Naive thymus-derived CD8-positive, alpha-beta T cell (primary cell): ENCODE measurements at places on chromosomes 11 and 22.
A peak's percentile ranks its signal among the peaks of the same experiment; 100 is the strongest.

DNA sequence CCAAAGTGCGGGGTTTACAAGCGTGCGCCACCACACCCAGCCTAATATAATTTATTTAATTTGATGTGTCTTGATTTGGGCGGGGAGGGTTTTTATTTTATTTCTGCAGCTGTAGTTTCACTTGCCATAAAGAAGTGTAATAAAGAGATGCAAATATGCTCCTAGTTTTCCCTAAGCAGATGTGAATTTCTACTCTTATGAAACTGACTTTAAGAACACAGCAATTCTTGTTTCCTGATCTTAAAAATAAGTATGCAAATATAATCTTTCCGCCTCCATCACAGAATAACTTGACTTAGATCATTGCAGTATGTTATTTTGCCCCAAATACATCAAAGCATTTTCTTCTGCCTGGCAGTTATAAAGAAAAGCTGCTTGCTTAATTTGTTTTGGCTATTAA lies 4.4 kb downstream of the SPCS2 start:
- DNase-seq: no peak

- DNase-seq: no peak
Measured at GRCh38 chr11:14304601-14305000, 54.4 kb downstream of the RRAS2 start.

GRCh38 chr11:17066691-17067090 lies 10.8 kb downstream of the RPS13 start:
- DNase-seq: no peak

DNA sequence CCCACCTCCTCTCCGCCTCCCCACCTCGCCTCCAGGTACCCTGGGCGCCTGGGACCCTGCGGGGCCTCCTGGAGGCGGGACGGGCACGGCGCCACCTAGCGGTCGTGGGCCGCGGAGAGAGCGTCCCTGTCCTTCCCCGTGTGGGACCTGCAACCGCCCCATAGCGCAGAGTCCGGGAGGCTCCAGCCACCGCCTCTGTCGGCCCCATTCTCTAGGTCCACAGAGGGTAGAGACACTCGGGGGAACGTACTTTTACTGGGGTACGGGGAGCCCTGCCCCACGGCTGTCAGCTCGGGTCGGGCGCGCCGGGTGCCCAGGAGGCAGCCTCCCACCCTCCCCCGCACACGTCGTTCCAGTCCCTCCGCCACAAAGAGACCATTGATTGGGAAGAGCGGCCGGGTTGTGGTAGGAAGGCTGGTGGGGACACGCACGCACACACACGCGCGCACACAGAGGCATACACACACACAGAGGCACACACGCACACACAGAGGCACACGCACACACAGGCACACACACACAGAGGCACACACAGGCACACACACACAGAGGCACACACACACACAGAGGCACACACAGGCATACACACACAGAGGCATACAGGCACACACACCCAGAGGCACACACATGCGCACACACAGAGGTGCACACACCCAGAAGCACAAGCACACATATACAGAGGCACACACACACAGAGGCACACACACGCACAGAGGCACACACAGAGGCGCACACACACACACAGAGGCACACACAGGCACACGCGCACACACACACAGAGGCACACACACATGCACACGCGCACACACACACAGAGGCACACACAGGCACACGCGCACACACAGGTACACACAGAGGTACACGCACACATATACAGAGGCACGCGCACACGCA lies 12.6 kb upstream of the NECTIN1 start:
- peak; percentile 64 for DNase-seq

DNA sequence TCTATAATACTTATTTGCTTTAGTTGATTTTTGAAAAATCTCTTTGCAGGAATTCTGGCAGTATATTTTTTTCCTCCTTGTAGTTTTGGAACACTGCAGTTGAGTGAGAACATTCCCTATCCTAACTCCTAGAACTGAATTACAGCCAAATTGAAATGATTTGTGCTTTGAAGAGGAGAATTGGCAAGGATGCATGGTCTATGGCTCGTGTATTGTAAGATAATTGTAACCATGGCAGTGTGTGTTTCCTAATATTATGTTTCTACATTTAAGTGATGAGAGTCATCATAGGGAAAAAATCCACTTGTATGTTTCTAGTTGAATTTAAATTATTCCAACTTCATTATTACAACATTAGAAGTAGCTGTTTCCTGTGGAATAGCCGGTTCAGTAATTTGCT lies 80.9 kb upstream of the MYO18B start:
- no peak for DNase-seq

- DNase-seq: no peak
Measured at GRCh38 chr11:110093407-110094297, 460 bp downstream of the ZC3H12C start.

- no peak for DNase-seq
Measured at GRCh38 chr11:91871791-91872190, 352.8 kb upstream of the FAT3 start.

DNA sequence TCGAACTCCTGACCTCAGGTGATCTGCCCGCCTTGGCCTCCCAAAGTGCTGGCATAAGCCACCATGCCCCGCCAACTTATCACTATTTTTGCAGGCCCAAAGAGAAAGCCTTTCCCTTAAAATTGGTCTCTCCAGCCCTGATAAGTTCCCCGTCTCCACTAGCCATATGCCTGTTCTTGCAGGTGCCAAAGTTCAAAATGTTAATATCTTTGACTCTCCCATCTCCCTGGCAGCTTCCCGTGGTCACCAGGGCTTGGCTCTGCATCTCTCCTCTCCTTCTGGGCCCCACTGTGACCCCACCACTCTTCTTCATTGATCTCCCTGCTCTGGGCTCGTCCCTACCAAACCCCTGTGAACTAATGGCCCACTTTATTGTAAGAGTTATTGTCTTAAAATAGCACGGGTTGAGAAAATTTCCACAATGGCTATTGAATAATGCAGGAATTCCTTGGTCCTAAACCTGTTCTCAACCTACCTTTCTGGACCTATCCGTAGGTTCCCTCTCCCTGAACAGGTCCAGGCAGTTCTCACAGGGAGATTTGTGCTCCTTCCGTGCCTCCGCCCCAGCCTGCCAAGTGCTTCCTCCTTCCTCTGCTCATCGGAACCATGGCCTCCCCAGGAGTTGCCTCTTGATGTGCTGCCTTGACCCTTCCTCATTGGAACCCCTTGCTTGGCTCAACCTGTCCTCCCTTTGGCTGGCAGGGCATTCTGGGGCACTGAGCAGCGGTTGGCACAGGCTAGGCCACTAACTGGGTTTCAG lies 147.5 kb downstream of the DSCAML1 start:
- no peak for DNase-seq

DNA sequence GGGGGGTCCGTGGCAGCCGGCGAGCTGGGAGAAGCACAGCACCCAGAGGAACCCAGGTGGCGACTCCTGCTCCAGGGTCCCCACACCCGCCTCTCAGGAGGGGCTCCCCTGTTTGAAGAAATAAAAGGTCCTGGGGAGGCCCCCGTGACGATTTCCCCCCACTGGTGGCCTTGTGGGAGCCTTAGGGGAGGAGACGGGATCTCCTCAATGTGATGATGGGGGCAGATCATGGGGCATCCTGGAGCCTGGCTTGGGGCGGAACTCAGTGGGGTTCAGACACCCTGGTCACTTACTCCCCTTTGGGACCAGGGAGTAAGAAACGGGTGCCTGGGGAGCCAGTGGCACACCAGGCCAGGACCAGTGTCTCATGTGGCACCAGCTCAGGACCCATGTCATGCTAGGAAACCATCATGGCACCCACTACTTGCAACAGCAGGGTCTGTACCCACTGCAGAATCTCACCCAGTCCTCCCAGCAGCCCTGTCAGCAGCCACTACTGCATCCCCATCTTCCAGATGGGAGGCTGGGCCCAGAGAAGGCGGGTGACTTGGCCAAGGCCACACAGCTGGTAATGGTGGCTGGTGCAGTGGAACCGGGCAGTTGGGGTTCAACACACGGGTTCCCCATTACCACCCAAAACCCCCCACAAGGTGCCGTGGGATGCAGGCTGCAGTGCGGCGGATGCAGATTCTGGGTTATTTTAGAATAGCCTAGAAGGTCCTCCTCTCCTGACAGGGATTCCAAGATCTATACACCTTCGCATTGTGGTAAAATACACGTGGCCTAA lies 130.7 kb downstream of the CTTN start:
- DNase-seq: no peak

DNA sequence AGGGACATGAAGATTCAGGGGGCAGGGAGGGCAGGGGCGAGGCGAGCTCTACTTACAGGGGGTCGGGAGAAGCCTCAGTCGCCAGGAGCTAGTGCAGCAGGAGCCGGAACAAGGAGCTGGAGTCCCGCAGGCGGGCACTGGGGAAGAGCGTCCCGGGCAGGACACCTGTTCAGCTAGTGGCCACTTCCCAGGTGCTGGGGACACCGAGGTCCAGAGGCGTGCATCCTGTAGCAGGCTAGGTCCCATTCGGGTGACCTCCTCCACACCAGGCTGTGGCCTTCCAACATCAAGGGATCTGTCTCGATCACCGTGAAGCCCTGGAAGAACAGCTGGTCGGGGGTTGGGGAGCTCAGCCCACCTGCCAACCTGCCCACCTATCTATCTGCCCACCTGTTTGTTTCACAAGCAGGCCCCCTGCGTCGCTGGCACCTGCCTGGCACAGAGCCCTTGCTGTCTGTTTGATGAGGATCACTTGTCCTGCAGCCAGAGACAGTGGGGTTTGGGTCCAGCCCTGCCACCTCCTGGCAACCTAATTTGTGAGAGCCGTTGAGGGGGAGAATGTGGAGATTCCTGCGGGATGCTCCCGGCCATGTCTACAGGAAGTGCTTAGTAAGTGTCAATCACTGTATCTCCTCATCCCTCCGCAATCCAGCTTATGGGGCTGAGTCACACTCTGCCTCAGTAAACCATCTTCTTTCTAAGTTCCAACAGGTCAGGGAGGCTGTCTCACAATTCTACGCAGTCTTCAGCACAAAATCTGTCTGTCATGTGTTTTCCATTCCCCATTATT lies 940.9 kb downstream of the BRD1 start:
- DNase-seq: no peak

DNA sequence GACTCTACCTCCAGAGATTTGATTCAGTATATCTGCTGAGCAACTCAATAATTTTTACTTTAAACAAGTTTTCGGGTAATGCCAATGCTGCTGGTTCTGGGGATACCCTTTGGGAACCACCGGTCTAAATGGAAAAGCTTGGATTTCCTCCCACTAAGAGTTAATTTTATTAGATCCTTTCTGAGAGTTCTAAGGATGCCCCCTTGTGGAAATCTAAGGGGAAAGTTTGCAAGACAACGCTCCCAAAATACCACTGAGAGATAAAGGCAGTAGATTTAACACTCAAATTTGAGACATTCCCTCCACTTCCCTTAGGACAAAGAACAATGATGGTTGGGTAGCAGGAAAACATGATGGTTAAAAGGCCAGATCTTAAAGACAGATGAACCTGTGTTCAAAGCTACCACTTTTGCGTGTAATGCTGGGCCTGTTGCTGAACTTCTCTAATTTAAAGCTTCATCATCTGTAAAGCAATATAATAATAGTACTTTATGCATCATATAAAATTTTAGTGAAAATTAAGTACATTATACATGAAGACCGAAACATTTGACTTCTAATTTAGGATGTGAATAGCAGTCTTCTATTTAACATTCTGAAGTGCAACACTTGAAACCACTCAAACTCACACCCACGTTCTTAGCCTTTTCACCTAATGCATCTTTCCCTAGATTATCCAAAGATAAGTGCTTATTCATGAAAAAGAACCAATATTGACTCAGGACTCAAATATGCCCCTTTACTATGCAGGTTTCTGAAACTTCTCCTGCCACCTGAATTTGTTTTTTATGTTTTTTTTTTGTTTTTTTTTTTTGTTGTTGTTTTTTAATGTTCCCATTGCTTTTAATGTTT lies 110.1 kb upstream of the LUZP2 start:
- no peak for DNase-seq

DNA sequence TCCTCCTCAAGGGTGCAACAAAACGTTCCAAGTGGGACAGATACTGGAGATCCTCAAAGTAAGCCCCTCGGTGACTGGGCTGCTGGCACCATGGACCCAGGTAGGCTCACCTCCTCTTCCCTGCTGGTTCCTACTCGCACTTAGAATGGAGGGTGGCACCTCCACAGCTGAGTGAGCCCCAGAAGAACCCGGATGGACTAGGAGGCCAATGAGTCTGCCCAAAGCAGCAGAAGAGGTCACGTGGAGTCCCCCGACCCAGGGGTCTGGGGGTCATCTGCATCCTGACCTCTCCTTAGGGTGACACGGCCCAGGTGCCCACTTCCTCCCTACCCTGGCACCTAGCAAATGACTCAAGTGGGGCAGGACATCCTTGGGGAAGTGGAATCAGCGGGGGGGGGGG lies 4.4 kb downstream of the APOL1 start:
- DNase-seq: no peak

GRCh38 chr11:2158296-2158737 lies 2.7 kb downstream of the INS start:
- DNase-seq: no peak

DNA sequence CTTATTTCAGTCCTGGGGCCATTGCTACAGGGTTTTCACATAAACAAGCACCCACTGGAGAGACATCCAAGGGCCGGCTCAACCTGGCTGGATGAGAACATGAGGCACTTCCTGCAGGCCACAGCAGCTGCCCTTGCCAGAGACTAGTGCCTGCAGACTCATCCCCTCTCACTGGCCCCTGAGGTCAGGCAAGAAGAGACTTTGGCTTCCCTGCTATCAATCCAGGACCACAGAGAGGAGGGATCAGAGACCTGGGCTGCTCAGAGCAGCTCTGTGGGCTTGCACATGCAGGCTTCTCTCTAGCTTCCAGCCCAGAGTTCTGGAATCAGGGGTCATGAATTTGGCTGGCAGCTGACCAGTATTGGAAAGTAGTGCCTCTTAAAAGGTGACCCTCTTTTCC lies 79.5 kb downstream of the CABIN1 start:
- no peak for DNase-seq

DNA sequence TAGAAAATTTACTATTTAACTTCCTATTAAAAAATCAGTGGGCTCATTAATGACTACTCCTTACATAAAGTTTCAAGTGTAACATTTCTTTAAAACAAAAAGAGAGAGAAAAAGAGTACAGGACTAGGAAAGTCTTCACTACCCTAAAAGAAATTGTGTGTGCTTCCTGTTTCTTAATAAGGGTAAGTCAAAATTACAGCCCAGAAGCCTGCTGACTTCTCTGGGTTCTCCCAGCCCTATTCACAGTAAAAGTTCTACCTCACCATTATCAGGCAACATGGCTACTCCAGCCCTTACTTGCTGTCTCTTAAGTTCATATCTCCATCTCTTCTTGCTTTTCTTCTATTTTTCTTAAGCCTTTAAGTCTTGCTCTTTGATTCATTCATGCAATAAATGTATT lies 20.3 kb upstream of the ZC3H12C start:
- DNase-seq: no peak

DNA sequence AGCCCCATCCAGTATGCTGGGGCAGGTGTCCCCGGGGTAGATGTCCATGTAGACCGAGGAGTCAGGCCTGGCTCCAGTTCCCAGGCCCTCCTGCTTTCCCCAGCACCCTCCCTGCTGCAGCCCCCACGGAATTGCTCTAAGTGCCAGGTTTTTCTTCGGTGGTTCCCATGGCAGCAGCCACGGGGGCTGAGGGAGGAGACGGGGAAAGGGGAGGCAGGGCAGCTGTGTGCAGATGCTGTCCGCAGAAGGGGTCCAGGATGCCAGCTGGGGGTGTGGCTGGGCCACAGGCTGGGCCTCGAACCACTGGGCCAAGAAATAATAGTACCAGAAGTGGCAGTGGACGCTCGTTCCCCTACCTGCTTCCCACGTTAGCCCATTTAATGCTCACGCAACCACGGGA lies 25.0 kb downstream of the SHISAL1 start:
- DNase-seq: no peak
